ENCODE measurements at places on chromosomes 4 and X.

DNA sequence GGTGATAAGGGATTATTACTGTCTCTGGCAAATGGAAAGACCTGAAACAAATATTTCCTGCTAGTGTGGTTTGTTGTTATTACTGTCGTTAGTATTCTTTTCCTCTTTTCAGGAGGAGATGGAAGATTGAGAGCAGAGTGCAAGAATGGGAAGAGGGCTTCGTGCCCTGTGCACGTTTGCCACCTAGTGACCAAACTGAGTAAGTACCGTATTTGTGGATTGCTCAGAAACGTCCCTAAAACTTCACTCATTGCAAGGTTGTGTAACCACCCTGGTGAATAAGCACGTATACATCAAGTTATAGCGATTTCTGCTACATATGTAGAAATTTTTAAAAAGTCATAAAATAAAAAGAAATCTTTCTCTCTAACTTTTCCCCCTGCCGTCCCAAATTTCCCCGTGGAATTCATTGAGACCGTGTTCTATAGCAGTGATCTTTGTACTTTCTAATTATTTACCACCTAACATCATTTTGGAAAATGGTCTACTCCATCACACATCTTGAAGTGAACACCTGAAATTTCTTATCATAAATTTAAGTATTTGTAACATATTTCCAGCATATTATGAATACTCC, 24.3 kb downstream of the LINC00632 start:
- peak; percentile 58 for DNase-seq

DNA sequence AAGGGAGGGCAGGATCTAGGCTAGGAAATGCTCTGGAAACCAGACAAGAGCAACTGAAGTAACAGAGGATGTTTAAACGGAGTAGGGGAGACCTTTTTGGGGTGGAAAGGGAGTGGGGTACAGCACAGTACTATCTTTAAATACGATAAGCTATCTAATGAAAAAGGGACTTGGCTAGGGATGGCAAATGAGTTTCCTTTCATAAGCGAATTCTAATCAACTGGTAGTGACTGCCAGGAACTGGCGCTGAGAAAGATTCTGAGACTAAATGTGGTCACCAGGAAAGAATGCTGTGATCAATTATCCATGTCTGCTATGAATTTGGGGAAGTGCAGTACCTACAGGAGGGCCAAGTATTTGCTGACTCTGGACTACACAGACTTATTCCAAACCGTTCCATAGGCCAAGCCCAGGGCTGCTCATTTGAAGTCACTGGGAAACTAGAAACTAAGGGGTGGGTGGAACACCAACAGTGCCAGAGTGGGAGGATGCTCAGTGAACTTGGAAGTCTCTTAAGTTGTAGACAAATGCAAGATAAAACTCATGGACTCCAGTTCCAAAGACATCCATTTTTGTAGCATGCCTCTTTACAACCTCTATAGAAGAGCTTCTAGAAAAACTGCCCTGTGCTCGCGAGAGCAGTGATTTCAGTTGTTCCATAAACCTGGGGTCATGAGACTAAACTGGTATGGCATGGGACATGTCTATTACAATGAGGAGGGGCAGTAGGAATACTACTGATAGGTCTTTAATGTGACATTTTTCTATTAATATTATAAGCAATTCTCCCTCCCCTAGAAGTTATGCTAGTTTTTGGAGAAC, 2.0 kb downstream of the TRAPPC2 start:
- DNase-seq: no peak

GRCh38 chrX:131544218-131544617, 344 bp downstream of the OR13H1 start:
- DNase-seq: no peak

GRCh38 chr4:35556387-35556786, 687.9 kb downstream of the ARAP2 start:
- no peak for DNase-seq

GRCh38 chr4:81883004-81883403, 411.3 kb upstream of the RASGEF1B start:
- DNase-seq: no peak

DNA sequence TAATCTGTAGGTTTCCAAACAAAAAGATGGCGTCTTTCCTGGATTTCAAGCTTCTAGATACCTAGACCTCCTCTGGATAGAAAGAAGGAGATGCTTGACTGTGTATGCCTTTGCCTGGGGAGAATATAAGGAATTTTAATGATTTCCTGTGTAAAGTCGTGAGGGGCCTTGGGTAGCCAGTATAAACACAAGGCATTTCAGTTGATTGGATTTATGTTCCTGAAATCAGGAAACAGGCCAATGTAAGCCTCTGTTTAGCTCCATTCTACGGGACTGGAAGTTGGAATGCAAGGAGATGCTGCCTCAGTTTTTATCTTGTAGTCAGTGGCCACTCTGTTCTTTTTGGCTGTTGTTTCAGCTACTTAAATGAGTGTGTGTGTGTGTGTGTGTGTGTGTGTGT, 137.2 kb downstream of the GUCY2F start:
- no peak for DNase-seq

- DNase-seq: peak; percentile 4
Observed at GRCh38 chr4:136183513-136183912, 1348.8 kb downstream of the PCDH18 start.

DNA sequence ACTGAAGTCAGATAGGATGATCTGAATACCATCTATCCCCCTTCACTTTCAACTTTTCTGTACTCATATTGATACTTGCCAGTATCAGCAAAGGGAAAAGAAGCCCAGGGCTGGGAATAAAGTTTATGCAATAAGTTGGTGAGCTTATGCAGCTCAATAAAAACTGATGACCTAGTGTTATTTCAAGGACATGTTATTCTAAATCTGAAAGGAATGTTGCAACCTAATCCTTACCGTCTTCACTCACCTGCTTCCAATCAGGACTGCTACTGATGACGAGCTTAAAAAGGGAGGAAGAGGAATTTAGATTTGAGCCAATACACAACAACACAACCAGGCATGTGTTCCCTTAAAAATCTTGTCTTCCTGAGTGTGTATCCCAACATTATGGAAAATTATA, 419.9 kb downstream of the SPRY1 start:
- DNase-seq: no peak

GRCh38 chr4:152166567-152166966, 369.3 kb downstream of the FBXW7 start:
- peak; percentile 54 for DNase-seq

- no peak for DNase-seq
Observed at GRCh38 chr4:109916027-109916409, 3.3 kb downstream of the EGF start.

GRCh38 chr4:106676173-106676921, 307.8 kb upstream of the GIMD1 start:
- DNase-seq: peak; percentile 94

DNA sequence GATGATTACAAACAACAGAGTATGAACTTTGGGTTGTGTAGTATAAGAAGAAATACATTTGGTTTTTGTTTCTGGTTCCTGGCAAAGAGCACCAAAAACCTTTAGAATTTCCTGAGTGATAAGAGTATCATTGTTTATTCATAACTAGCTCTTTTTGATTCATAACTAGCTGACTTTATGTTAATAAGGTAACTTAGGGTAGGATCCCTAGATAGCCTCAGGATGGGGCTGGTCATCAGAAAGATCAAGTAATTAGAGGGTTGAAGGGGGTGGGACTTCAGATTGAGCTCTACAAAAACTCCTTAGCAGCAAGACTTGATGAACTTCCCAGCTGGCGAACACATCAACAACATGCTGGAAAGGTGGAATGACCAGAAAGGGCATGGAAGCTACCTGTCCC, 166.5 kb downstream of the SCFD2 start:
- DNase-seq: no peak

DNA sequence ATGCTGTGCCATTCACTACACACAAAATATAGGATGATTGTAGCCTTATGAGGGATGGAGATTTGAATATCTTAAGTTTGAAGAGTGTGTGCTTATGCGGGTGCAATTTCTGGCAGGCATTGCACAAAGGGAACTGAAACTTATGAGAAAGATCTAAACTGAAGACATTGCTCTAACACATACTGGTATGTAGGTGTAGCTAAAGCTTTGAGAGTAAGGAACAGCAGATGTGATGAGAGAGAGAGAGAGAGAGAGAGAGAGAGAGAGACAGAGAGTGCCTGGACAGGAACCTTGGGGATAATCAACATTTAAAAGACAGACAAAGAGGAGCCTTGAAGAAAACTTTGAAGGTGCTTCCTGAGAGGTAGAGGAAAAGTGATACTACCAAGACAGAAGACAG, 379.7 kb downstream of the SPRY1 start:
- no peak for DNase-seq

DNA sequence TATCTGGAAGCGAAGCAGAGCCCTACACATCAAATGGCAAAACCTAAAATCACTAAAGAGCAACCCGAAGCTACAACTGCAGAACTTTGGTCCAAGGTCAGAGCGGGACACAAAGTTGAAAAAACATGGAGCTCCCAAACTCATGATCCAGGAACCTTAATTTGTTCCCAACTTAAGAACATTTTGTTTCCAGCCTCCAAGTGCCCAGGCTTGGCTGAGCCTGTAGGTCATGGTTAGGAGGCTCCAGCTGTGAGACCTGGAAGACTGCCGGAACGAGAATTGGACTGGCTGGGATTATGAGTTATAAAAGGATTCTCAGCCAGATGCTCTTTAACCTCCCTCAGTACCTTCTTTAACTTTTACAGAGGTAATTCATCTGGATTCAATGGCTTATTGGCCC, 349.1 kb upstream of the DDX53 start:
- DNase-seq: no peak

GRCh38 chrX:71652405-71652804, 14.9 kb upstream of the LOC101059915 start:
- DNase-seq: peak; percentile 65

Measured in NB4 (cell line).